ENCODE measurements at places on chromosomes 4 and X. TPM values are rescaled to one million over a fixed set of nuclear protein-coding genes. Genes with fewer than 3 reads are reported as not detected.

DNA sequence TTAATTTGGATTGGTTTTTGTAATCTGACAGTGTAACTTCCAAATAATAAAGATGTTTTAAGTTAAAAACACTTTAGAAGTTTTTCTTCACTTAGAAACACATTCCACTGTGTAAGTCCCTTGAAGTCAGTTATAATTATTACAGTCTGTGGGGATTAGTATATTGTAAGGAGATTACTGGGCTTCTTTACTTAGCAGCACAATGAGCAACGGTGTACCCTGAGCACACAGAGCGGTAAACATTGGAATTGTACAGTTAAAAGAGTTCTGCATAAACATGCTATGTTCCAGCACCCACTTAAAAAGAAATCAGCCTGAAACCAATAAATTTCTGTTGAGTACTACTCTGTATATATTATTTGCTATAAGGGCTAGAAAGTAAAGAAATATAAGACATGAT, 44.3 kb downstream of the CCSER1 start:
- no peak for DNase-seq

GRCh38 chrX:154090731-154091130, 6.8 kb downstream of the MECP2 start:
- no peak for DNase-seq

DNA sequence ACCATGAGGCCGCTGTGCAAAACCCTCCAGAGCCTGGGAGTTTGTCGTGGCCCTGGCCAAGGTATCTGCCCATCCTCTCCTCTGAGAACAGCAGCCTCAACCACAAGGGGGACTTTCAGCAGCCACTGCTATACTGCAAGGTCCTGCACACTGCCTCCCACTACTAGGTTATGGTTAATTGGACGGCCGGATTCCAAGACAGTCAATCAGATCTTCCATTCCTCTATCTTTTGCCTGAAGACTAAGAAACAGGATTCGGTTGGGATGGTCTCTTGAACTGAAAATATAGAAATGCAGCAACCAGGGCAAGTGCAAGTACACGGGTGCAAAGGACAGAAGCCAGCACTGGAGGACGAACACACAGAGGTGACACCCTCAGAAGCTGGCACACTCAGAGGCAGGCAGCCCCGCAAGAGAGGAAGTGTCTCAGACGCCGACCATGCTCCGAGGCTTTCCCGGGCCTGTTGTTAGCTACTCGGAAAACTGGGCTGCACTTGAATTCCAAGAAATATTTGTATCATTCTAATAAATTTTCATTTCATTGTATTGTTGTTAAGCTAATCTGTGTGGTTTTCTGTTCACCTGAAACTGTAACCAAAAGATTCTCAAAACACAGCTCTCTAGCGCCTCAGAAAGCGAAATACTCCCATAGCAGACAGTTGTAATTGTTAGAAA, 63.3 kb downstream of the AFAP1 start:
- peak; percentile 75 for DNase-seq

DNA sequence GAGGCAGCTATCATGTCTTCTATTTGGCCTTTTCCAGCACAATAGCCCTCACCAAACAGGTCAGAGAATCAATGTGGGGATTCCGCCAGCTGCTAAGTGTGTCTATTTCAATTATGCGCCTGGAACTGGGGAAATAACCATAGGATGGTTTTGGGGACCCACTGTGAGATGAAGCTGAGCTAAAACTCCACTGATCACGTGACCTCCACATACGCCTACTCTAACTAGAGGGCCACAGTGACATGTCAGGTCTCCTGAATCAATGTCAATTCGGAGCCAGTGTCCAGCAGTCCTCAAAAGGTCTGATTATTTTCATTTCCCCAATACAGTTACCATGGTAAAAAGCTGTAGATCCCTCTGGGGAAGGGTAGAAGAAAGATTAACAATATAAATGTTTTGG, 10.2 kb upstream of the BANK1 start:
- DNase-seq = no peak

DNA sequence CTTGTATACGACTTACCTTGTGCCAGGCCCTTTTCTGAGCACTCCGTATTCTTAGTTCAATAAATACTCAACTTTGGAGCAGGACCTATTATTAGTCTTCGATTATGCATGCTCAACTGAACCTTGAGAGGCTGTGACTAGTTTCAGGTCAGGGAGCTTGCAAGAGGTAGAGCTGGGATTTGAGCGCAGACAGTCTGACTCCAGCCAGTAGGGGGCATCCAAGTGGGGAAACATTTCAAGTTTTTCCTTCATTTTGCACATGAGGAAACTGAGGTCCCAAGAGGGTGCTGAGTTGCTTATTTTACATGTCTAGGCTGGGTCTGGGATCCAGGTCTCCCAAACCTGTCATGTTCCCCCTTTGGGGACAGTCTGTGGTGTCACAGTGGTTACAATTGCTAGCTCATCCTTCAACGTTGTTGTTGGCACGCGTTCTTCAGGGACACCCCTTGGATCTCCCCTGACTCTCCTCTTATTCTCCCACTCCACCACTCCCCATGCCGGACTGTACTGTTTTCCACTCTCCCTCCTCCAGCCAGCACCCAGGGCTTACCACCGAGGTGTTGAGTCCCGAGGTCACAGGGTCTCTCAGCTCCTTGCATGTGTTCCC, 6.7 kb upstream of the PRICKLE3 start:
- DNase-seq = no peak

GRCh38 chrX:110568441-110568840, 209.8 kb downstream of the RTL9 start:
- DNase-seq = no peak

- peak; percentile 8 for DNase-seq
These were observed 239.4 kb upstream of the CTSO start for GRCh38 chr4:156193106-156193505.

- DNase-seq = peak; percentile 78
These were observed 53.4 kb downstream of the LDB2 start for GRCh38 chr4:16844816-16845586.

DNA sequence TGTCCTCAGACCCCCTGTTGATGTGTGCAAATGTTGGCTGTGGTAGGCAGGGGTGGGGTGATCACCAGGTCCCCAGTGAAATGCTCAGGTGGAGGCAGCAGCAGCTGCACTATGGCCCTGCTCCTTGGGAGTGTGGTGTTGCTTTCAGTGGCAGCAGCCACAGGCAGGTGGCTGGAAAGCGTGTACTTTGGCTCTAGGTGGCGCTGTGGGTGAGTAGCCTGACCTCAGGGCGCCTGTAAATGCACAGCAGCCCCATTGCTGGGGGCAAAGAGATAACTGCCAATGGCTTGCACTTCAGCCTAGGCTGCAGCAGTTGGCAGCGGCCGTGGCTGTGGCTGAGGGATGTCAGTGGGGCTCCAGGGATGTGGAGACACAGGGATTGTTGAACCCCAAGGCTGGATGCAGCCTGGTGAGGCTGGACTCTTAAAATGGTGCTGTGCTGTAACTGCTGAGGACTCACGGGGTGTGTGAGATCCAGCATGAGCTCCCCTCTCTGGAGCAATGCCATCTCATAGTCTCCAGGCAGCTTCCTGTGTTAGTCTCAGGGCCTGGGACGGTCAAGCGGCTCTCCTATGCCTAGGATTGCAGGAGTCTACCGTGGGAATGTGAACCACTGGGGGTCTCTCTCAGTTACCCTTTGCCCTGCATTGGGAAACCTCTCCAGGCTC, 421.7 kb upstream of the HTR2C start:
- no peak for DNase-seq

DNA sequence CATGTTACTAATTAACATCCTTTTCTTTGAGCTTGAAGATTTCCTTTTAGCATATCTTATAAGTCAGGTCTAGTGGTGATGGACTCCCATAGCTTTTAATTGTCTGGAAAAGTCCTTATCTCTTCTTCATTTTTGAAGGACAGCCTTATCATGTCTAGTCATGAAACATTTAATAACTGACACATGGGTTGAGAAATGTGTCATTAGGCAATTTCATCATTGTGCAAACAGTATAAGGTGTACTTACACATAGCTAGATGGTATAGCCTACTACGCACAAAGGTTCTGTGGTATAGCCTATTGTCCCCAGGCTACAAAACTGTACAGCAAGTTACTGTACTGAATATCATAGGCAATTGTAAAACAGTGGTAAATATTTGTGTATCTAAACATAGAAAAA, 34.5 kb upstream of the ALG13 start:
- no peak for DNase-seq

DNA sequence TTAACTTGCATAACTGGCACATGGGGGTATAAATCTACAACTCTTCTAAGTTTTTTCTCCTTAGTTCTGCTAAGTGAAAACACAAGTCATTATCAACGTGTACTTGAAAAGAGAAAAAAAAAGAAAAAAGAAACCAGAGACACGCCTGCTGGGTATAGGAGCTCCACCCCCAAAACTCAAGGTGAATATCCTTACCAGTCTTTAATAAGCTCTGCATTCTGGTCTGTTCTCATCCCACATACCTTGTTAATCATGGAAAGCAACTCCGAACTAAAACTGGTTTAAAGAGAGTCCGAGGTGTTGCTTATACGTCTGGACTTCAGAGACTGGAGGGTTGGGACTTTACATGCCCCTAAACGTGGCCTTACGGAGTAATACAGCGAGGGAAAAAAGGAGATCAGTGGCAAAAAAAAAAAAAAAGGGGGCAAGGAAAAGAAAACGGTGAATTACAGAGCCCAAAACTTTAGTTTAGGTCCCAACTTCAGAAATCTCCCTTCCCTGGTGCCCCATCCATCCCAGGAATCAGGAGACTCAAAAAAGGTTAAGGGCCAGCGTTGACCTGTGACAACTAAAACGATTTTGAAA, 1.0 kb downstream of the PGRMC2 start:
- peak; percentile 70 for DNase-seq

- DNase-seq = no peak
These were observed 516.4 kb upstream of the BOD1L1 start for GRCh38 chr4:14143892-14144291.

- DNase-seq = peak; percentile 7
These were observed 45.4 kb upstream of the PNPLA4 start for GRCh38 chrX:7972586-7972985.

GRCh38 chrX:25755194-25755593, 382.9 kb upstream of the MAGEB18 start:
- DNase-seq = no peak

DNA sequence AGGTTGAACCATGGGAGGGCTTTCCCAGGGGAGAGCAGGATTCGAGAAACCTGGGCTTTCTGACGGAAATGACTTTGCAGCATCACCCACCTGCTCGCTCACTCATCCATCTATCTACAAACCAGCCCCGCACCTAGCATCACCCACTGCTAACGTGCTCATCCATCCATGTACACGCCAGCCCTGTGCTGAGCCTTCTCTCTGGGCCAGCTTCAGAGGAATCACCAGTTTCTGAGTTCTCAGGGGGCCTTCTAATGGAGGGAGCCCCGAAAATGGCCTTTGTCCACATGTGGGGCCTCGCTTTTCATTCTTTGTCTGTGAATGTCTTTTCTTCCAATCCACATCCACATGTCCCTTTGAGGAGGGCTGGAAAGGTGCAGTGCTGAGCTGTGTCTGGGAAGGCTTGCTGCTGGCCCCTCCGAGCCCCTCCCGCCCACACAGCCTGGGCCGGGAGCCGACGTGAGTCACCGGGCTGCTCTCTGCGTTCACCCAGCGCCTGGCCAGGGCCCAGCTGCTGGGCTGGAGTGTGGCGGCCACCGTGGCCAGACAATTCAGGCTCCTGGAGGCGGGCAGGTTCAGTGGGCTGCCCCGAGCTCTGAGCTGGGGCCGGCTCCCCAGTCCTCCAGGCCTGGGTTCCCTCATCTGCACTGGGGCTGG, 14.7 kb downstream of the SORCS2 start:
- DNase-seq = peak; percentile 80

DNA sequence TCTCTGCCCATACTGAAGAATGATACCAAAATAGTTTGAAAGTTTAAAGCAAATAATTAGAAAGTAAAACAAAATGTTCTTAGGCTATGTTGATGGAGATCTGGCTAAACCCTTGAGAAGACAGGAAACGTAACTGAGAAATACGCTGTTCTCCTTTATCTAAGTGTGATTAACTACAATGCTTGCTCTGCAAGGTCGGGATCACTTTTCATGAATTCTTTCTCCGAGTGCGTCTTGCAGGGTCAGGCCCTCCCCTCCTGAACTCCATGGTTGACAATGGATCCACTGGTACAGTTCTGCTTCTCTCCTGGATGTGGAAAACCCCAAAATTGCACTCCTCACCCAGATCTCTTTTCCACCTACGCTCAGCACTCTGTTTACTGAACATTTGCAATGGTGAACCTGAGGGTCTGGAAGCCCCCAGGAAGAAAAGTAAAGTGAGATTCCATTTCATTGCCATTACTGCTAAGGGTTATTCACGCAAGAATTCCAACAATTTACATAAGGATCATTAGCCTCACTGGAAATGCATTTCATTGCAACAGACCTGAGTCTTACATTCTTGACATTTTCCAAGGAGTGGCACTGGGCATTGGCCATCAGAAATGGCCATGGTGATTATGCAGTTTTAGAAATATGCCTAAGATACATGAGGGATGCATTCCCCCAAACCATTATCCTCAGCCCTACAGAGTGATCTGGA, 24.6 kb upstream of the WWC2 start:
- DNase-seq = no peak

DNA sequence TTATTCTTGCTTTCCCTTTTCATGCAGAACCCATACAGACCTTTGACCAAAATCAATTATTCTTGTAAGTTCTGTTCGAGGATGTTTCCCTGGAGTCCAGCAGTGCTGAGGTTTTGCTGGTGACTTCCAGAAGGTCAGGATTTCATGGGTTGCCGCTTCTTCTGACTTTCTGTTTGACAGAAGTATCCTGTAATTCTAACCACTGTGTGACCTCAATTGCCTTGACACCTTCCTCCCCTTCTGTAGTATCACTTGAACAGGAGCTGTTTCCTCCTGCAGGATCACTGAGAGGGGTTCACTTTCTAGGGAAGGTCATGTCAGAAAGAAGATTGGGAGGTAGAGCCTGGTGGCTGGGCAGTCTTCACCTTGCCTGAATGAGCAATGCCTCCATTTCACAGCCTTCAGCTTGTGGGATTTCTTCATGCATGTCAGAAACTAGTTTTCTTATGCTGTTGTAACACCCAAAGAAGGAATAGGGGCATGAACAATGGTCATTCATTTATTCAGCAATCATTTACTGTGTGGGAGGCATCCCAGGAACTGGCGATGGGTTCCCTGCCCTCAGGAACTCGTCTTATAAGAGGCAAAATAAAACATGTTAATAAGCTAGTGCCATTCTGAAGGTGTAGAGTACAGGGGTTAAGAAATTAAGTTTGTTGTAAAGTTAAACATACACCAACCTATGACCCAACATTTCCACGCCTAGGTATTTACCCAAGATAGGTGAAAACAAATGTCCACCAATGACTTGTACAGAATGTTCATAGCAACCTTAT, 205.9 kb downstream of the SOWAHB start:
- peak; percentile 61 for DNase-seq

GRCh38 chr4:76923619-76924357, 25.8 kb upstream of the SEPTIN11 start:
- no peak for DNase-seq

DNA sequence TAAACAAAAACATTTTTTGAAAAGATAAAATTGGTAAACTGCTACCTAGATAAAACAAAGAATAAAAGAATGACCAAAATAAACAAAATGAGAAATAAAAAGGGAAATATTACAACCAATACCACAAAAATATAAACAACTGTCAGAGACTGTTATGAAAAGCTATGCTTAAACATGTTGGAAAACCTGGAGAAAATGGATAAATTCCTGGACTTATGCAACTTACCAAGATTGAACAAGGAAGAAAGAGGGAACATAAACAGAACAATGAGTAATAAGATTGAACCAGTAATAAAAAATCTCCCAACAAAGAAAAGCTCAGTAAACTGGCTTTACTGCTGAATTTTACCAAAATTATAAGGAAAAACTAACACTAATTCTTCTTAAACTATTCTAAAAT, 518.7 kb downstream of the GRXCR1 start:
- peak; percentile 78 for DNase-seq

The DSPP gene
- total RNA-seq = not detected

The ZFYVE28 gene
- total RNA-seq = 3.2 TPM

The HSFX2 gene
- not detected for total RNA-seq

The VEGFC gene
- 77.3 TPM for total RNA-seq

Measured in fibroblast of villous mesenchyme (primary cell).